Foreskin fibroblast (primary cell): ENCODE measurements at places on chromosomes 13 and 19.
A peak's percentile ranks its signal among the peaks of the same experiment; 100 is the strongest.

DNA sequence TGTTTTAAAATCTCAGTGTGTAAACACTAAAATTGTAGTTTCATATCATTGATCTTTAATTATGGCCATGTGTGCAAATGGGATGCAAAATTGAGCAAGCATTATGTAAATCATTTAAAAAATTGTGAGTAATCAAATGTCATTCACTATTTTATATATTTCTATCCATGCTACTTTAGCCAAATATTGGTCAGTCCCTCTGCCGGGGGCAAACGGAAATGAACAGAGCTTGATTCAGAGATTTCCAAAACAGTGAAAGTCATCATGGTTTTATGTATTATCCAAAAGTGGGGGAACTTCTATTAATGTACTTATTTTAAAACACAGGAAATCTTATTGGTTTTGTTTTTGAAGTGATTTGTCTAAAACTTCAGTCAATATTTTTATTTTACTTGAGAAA, 219.1 kb downstream of the IRS2 start:
- DNase-seq = peak; percentile 56

- no peak for DNase-seq
Observed at GRCh38 chr13:51980908-51981307, 30.3 kb downstream of the ATP7B start.

- DNase-seq = peak; percentile 15
Observed at GRCh38 chr13:75258159-75258782, 223.7 kb downstream of the TBC1D4 start.

DNA sequence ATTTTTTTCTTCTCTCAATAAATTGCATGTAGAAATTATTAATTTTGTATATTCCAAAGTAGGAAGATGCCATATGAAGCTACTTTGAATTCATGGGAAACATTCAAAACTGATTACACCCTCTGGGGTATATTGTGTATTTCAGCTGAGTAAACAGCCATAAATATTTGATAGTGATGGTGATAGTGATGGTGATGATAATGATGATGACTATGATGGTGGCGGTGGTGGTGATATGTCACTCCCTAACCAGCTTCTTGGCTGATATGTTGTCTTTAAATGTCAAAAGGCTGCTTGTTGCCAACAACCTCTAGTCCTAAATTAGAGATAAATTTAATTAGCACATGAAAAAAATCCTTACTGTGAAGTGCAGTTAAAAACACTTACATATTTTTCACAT, 102.0 kb downstream of the LRCH1 start:
- no peak for DNase-seq

DNA sequence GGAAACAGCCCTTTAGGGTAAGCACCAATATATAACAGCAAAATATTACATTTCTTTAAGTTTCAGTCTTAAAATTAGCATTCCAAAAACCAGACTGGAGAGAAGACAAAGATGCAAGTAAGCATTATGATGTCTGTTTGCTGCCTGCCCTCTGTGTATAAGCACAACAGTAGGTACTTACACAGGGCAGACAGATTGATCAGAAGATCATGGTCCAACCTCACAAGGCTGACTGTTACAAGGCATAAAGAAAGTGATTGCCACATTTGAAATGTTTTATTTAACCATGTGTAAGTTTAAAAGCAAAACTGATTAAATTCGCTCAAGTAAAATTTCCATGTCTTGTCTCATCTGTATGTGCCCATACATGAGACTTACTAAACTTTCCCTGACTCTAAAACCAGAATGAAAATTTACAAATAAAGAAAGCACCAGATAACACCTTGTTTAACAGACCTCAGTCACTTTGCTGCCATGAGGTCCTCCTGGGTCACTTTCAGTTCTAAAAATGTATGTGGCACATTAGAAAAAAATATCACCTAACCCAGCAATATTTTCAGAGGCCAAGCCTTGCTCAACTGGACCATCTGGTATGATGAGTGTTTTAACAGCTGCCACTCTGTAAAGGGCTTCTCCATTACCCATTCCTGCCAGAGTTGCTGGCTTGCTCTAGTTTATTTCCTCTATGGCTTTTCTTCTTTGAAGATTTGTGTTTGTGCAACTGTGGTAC, 297.0 kb downstream of the RBM26 start:
- DNase-seq = no peak

DNA sequence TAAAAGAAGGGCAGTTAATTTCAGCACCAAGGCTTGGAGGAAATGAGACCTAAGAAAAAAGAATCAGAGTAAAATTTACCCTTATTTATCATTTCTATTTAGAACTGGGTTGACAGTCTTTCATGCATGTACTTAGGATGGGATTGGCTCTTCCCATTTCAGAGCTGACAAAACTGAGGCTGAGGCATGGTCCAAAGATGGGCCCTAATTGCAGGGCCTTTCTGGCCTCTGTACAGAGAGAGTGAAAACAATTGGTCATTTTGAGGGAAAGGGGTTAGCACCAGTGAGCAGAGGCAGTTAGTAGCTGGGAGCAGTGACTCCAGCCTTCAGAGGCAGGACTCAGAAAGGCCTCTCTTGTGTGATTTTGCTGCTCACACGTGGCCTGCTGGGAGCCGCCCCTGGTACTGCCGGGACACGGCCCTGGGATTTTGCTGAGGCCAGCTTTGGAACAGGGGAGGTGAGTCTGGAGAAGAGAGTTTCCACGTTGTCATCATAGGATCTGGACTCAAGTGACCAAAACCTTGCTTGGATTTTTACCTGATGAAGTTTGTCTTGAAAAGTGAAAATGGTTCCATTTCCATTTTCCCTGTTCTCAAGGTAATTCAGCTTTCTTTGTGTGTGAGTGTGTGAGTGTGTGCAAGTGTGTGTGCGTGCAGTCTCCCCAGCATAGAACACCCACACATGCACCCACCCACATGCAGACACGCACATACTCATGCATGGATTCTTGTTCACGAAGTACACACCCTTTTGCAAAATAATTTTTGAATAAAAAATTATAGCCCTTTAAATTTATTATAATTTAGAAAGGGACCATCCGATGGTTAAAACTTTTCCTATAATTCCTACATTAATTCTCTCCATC, at the start of gene ZNF536:
Gene ZNF536, plus strand, starts transcription at position 425 of the 865 bp plus-strand sequence. CDS start 71,179 bp downstream, outside the sequence.
- no peak for DNase-seq

- peak; percentile 83 for DNase-seq
Observed at GRCh38 chr19:35154525-35155406, at the start of gene FXYD5. TSS of gene FXYD5 (plus strand) at chr19:35154735. CDS start at chr19:35155551, 816 bp downstream.

DNA sequence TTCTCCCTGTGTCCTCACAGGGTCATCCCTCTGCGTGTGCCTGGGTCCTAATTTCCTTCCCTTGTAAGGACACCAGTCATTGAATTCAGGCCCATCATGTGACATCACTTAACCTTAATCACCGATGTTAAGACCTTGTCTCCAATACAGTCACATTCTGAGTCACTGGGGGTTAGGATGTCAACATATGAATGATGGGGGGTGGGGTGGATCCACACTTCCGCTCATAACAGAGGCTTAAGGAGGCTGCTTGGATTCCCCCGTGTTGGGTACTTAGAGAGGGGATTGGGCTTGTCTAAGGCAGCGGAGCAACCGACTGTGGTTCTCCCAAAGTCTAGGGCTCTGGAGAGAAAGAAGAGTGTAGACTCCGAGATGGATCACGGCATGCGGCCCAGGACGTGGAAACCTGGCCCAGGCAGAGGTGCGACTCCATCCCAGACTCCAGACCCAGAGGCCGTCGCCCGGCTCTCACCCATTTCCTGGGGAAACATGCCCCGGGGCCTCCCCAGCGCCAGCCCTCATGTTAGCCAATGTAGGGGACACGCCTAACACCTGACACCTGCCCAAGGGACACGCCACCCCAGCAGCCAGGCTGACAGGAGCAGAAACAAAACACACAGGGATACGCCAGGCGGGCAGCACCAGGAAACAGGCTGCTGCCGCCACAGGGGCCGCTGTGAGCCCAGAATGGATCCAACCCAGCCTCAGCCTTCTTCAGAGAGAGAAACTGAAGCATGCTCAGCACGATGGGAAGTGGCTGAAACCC, 17.1 kb upstream of the IGLON5 start:
- DNase-seq = no peak

DNA sequence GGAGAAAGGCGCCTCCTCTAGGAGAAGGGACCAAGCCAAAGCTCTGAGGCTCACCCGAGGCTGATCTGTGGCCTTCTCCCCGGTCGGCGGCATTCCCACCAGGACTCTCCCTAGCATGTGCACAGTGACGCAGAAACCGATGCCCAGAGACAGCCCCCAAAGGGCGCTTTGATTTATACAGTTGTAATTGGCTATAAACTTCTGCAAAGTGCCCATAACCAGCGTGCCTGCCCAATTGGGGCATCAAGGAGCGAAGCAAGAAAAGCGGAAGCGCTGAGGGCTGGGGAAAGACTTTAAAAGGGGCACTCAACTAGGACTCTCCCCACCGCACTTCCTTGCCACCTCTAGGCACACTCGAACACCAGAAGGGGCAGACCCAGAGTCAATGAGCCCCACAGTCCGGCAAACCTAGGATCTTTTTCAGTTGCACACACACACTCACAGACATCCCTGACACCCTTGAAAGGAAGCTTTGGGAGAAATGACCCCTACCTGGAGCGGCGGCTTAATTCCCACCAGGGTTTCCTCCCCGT, 1.8 kb downstream of the CDX2 start:
- DNase-seq = no peak

GRCh38 chr19:11624069-11624463, 26.8 kb downstream of the ZNF627 start:
- DNase-seq = peak; percentile 26

GRCh38 chr13:32026623-32027022, 5.0 kb upstream of the FRY start:
- no peak for DNase-seq

GRCh38 chr19:55536951-55537740, at the start of gene SBK2:
TSS of gene SBK2 (minus strand) at chr19:55537133. CDS start at chr19:55536294, 839 bp downstream.
- DNase-seq = no peak
